ENCODE measurements at places on chromosomes 11 and 22.

- no peak for DNase-seq
Observed at GRCh38 chr22:48849963-48850657, 977.6 kb downstream of the BRD1 start.

GRCh38 chr11:99098751-99099150, 78.0 kb downstream of the CNTN5 start:
- no peak for DNase-seq

GRCh38 chr11:2789331-2789730, 89.5 kb upstream of the KCNQ1OT1 start:
- no peak for DNase-seq

DNA sequence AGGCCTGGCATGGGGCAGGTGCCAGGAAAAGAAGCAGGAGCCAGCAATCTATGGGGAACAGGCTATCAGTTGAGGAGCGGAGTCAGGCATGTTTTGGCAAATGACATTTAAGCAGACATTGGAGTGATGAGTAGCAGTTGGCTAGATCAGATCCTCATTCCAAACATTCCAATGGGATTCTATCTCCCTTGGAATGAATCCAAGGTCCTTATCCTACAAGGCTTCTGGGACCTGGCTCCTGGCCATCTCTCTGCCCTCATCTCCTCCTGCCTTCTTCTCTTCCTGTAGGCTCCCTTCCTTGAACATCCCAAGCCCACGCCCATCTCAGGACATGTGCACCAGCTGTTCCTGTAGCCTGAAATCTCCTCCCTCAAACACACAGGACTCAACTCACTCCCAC, 1074.5 kb downstream of the TBC1D22A start:
- no peak for DNase-seq

DNA sequence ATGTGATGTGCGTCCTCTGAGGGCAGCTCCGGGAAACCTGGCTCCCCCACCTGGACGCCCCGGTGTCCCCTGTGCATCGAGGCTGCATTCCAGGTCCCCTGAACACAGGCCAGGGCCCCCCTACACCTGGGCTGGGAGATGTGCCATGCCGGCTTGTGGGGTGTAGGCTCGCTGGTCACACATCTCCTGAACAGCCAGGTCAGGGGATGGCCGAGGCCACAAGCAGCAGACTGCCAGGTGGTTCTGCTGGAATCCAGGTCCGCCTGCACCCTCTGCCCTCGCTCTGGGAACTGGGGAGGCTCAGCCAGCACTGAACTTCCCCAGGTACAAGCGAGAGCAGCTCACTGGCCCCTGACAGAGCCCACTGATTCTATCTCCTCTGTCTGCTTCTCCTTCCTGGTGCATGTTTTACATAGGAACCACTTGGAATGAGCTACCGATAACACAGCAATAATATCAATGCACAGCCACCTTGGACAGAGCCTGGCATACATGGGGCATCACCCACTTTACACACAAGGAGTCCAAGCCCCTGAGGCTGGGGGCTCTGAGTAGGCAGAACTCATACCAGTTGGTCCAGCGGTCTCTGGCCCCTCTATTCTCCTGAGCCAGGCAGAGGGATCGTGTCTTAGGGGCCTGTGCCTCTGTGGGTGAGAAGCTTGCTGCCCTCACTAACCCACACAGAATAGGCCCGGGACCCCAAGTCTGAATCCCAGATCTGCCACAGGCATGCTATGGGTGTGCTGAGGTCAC, 46.8 kb downstream of the TBX1 start:
- no peak for DNase-seq
